ENCODE measurements at places on chromosomes 16 and 17. TPM values are rescaled to one million over a fixed set of nuclear protein-coding genes. Genes with fewer than 3 reads are reported as not detected.

- H3K27ac ChIP-seq, result no peak overlapping the region
- H3K4me1 ChIP-seq, result no peaks in the 10 kb centered on the region
- H3K4me3 ChIP-seq, result no peak overlapping the region
- no peaks in the 10 kb centered on the region for H3K27me3 ChIP-seq
These were observed 49.7 kb downstream of the SMG6 start for GRCh38 chr17:2253768-2254406.

- H3K4me3 ChIP-seq, result no peak overlapping the region
- H3K36me3 ChIP-seq, result no peaks in the 10 kb centered on the region
- no peaks in the 10 kb centered on the region for H3K27me3 ChIP-seq
- no peak overlapping the region for H3K27ac ChIP-seq
These were observed 164.0 kb downstream of the RGS9 start for GRCh38 chr17:65301184-65301583.

Gene WFIKKN2
- total RNA-seq, result 0.66 TPM

Gene ELMO3
- total RNA-seq, result 40.5 TPM

Gene MILR1
- not detected for total RNA-seq

Data from body of pancreas (tissue), 4 donors.